Activated CD4-positive, alpha-beta T cell treated with anti-CD3 and anti-CD28 coated beads for 1 hour (primary cell): ENCODE measurements at places on chromosomes 16 and 17.
A peak's percentile ranks its signal among the peaks of the same experiment; 100 is the strongest.

DNA sequence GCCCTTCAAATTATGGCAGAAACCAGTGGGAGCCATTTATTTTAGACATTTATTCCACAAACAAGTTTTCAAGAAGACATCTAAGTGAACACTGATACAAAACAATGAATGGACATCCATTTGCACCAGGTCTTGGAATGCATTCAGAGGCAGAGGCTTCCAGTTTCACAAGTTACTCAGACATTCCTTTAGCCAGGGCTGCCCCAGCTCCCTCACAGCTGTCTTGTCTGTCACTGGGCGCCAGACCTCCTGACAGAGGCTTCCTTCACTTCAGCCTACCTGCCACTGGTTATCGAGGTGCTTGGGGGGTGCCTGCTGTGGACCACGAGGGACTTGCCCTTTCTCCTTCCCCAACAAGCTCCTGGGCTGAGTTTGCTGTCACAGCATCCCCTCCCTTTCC, 19.2 kb downstream of the AQP8 start:
- no peak for DNase-seq

- peak; percentile 67 for DNase-seq
These were observed at the start of gene SRCAP for GRCh38 chr16:30698816-30699614. SRCAP (plus strand) TSS chr16:30699171; CDS start chr16:30700825, 1,654 bp downstream.

DNA sequence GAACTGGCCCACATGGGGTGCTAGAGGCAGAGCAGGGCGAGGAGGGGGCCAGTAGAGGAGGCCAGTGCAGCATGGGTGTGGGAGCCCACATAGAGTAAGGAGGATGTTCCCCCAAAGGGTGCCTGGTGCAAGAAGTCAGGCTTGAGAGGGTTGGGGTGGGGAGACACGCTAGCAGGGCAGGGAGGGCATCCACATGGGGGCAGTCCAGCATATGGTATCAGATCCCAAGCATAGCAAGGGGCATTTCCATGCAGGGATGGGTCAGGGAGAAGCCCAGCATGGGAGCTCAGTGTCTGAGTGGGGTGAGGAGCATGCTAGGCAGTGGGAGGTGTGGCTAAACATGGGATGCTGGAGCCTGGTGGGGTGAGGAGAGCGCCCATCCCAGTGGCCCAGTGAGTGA, 213.7 kb downstream of the COPRS start:
- no peak for DNase-seq

- no peak for DNase-seq
These were observed 11.7 kb downstream of the CAVIN1 start for GRCh38 chr17:42411361-42411760.

DNA sequence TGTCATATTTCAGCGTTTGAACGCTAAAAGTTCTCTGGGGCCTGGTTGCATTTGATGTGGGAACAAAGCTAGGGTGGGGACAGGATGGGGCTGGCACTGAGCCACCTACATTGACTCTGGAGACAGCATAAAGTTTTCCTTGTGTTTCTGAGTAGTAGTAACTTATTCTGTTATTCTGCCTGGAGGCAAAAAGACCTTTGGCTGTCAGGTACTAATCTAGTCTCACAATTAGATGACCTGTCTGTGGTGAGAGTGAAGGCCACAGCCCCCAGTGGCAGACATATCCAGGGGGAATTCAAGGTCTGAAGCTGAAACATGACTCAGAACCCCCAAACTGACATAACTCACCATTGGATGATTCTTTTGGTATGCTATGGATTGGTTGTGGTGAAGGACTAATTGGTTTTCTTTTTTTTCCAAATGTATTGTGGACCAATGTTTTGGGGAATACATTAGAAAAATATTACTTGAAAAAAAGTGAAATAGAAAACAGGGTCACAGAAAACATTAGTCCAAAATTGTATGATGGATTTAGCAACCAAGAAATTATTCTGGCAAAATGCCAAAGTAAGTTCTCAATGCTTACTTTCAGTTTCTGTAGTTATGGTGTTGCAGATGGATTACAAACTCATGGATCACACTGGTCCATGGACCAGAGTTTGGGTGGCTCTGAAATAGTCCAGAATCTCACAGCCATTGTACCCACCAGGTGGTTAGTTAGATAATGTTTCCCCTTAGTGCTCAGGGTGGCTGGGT, 10.5 kb upstream of the SALL1 start:
- DNase-seq: no peak

- no peak for DNase-seq
These were observed 352.2 kb upstream of the TNRC6C start for GRCh38 chr17:77606146-77606864.

GRCh38 chr16:88599092-88599733, 29.0 kb downstream of the ZC3H18 start:
- no peak for DNase-seq

- no peak for DNase-seq
These were observed 215.7 kb upstream of the CIBAR2 start for GRCh38 chr16:85327731-85328675.

DNA sequence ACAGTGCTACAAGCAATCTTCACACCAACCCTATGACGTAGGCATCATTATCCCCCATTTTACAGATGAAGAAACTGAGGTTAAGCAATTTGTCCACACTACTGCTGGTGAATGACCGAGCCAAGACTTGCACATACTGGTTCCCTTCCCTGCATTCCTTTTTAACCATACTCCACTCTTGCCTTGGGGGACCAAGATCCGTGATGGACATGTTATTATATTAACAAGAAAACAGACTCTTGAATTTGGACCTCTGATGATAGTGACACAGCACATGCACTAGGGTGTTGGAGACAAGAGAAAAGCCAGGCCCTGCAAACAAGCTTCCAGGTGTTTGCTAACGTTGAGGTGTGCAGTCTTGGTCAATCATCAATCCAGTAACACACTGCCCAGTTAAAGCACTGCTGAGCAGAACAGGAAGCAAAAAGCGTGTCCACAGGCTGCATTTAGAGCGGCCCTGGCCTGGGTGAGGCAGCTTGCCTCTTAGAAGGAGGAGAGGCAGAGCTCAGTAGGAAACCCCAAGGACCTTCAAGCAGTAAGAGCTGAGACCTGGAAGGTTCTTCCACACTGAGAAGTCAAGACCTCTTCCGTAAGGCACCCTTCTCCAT, 36.7 kb downstream of the HNF1B start:
- DNase-seq: no peak

- DNase-seq: no peak
These were observed 40.1 kb downstream of the NDEL1 start for GRCh38 chr17:8475781-8476180.

- no peak for DNase-seq
These were observed 228.6 kb upstream of the CDH5 start for GRCh38 chr16:66137853-66138252.

DNA sequence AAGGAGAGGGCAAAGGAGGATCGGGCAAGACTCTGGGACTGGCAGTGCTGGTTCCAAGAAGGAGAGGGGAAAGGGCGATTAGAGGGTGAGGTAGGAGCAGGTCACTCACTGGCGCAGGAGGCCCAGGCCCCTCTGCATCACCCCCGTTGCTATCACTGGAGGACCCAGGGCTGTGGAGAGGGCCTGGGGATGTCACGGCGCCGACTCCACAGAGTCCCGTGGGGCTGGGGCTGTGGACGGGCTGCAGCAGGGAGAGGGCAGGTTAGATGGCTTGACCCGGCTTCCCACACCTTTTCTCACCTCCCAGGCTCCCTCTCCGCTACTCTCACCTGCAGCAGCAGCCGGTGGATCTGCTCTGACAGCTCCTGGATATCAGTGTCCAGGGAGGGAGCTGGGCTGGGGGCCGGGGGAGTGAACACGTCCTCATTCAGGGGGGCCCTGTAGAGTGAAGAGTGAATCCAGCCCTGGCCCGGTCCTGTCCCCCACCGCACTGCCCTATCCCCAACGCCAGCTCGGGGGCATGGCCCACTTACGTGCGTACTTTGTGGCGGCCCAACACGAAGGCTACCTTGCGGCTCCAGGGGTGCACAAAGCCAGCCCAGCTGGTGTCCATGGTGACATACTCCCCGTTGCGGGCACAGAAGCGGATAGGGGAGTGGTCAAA, 4.9 kb downstream of the PER1 start:
- DNase-seq: no peak

DNA sequence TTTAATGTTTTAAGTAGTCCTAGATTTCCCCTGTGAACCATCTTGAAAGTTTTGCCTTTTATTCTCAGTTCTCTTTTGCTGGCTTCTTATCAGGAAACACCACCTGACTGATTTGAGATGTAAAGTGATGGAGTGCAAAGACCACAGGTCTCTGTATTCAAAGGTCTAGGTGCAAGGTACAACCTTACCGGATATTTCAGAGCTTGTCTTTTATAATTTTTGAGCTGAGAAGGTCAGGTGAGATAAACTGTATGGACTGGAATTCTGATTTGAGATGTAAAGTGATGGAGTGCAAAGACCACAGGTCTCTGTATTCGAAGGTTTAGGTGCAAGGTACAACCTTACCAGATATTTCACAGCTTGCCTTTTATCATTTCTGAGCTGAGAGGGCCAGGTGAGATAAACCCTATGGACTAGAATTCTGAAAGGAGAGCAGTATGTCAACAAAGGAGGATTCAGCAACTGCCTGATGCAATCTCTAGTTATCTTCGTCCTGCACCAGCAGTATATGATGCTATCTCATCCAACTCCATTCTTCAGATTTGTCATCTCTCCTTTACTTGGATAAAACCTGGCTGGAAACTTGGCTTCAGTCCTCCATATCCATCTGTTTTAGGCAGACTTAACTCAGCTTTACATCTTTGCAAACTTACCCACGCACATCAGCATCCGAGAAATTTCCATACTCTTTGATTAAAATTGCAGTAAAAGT, 64.3 kb downstream of the CENPV start:
- DNase-seq: no peak

GRCh38 chr17:49508061-49508865, 13.2 kb downstream of the NGFR start:
- no peak for DNase-seq

- DNase-seq: no peak
These were observed 212.2 kb upstream of the FOXF1 start for GRCh38 chr16:86297866-86298757.

DNA sequence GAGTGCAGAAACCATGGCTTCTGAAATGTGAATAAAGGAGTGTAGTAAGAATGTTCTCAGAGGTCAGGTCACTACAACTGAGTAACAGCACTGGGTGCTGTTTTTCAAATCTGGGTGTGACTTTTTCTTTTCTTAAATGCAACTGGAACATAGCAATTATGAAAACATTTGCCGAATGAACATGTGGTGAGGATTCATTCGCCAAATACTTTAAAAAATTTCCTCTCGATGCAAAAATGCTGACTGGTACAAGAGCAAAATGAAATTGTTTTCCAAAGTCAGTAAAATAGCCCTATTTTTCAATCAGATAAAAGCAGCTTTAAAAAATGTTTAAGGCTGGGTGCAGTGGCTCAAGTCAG, 18.6 kb downstream of the ZDHHC7 start:
- DNase-seq: no peak

DNA sequence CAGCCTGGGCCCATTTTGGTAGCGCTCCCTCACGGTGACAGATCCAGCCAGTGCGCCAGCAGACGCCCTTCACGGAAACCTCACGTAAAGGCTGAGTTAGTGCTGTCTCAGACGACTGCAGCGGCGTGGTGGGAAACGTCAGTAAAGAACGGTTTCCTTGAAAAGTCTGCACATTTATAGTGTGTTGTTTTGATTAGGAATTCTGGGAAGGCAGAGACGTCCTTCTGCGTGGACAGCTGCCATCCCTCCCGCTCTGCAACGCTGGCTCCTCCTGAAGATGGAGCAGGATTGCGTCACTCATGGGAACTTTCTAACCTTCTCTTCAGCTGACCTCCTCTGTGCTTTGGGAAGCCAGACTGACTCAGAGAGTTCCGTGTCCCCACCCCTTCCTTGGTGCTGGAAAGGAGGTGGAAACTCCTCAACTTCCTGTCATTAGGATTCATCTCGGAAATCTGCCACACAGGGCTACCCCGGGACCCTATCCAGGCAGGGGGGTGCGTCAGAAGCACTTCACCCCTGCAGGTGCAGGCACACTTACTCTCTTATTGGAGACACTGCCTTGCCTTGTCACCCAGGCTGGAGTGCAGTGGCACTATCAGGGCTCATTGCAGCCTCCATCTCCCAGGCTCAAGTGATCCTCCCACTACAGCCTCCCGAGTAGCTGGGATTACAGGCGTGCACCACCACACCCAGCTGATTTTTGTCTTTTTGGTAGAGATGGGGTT, 24.3 kb upstream of the CRISPLD2 start:
- DNase-seq: no peak

GRCh38 chr16:23015580-23015979, 133.7 kb downstream of the USP31 start:
- no peak for DNase-seq

DNA sequence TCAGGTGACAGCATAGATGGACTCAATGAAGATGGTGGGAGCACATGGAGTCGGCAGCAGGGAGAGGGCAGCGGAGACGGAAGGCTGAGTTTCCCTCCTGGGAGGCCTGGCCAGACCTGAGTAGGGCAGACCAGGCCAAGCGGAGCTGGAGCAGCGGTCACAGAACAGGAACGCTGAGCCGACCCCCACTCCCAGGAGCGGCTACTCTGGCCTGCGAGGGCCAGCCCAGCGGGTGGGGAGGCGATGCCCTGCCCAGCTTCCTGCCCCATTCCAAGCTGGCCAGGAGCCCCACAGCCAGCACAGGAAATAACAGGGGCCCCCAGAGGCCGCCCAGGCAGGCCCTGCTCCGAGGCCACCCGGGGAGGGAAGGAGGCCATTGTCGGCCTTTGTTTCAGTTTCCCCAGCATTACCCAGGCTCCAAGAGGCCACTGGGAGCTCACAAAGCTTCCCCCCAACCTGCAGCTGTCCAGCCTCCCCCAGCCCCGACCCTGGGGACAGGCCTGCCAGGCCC, 79.8 kb downstream of the ZNF423 start:
- no peak for DNase-seq

GRCh38 chr17:79026376-79027273, 2.7 kb downstream of the C1QTNF1 start:
- no peak for DNase-seq

DNA sequence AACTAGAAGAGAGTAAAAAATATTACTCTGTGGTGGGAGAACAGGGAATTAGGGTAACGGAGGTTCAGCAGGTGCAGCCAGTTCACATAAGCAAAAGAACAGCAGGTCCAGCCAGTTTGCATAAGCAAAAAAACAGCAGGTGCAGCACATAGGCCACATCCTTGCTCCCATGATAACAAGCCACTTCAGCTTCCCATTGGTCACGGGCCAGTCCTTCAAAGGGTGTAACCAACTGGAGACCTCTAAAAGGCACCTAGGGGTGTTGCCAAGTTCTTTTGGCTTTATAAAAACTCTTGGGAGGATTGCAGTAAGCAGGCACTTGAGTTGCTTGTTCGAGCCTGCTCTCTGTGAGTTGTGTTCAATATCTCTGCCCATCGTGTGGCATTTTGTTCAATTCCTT, 488.1 kb downstream of the XYLT1 start:
- DNase-seq: no peak
